ENCODE measurements at places on chromosomes 5 and 9. TPM values are rescaled to one million over a fixed set of nuclear protein-coding genes. Genes with fewer than 3 reads are reported as not detected.

RPS14 gene
- polyA plus RNA-seq, result 2,882 TPM

DNA sequence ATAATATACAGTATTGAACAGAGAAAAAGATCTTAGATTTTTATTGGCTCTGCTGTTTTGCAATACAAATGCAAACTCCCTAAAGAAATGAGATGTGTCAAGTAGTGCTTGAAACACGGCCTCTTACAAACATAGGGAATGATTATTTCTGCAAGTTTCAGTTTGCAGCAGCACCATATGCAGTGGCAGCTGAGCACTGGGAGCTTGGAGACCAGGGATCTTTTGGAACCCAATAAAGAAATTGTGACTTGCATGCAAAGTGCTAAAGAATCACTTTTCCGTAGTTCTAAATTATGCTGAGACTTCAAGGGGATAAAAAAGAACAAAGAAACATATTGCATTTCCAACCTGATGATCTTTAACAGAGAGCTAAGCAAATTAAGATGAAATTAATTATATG lies 674.6 kb upstream of the ZNF608 start:
- H3K27ac ChIP-seq, result no peak overlapping the region
- no peak overlapping the region for H3K4me3 ChIP-seq
- no peaks in the 10 kb centered on the region for H3K27me3 ChIP-seq

- no peak overlapping the region for H3K27ac ChIP-seq
- H3K36me3 ChIP-seq, result no peaks in the 10 kb centered on the region
- DNase-seq, result no peak
- peaks cover 3% of the 10 kb centered on the region for H3K4me1 ChIP-seq
Measured at GRCh38 chr5:75335486-75335885, 1.5 kb upstream of the HMGCR start.

DNA sequence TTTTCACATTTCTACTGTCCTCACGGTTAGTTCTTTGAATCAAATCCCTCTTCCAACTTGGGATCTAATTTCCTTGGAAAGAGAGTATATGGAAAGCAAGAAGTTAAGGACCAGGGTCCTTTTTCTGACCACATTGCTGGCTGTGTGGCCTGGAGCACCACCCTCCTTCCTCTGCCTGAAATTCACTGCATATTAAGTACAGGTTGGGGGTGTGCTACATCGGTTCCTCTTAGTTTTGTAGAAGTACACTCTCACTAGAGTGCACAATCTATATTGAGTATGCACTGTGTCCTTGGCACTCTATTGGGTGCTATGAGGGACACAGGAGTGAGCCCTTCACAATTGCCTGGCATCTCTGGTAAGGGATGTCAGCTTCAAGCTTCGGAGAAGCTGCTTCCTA lies 53.8 kb upstream of the KLF9 start:
- no peaks in the 10 kb centered on the region for H3K4me1 ChIP-seq
- no peak for DNase-seq
- H3K27me3 ChIP-seq, result no peaks in the 10 kb centered on the region

DNA sequence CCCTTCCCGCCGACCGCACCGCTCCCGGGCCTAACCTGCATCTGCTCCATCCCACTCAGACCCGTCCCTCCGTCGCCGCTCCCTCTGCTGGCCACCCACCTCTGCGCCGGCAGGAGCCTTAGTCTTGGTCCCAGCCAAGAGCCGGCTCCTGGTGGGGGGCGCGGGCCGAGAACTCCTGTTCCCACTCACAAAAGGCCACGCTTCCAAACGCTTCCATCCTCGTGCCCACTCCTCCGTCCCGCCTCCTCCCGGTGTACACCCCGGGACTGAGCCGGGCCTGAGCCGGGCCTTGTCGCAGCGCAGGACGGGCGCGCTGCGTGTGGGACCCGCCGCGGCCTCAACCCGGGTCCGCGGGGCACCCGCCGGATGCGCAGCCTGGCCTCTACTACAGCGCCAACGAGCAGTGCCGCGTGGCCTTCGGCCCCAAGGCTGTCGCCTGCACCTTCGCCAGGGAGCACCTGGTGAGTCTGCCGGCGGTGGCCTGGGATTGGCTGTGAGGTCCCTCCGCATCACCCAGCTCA lies 7.5 kb downstream of the ADAMTS13 start:
- H3K27me3 ChIP-seq, result peaks cover 22% of the 10 kb centered on the region
- no peak overlapping the region for H3K27ac ChIP-seq
- no peaks in the 10 kb centered on the region for H3K36me3 ChIP-seq
- peaks cover 5% of the 10 kb centered on the region for H3K4me1 ChIP-seq
- H3K4me3 ChIP-seq, result no peak overlapping the region

DNA sequence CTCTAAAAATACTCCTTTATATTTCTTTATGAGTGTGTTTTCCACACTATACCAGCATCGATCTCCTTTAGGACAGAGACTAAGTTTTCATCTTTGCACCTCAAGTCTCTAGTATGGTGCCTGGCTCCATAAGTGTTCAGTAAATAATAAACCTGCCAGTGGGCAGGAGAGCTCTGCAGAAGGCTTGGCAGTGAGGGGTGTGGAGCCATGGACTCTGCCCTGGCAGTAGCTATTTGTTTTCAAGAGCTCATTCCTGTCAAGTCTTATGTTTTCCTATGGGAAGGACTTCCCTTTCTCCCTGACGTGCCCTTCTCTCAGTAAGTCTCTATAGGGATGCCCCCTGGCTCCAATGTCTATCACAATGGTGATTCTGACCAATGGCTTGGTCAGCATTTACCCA lies 252.2 kb downstream of the PIK3R1 start:
- no peak overlapping the region for H3K27ac ChIP-seq
- DNase-seq, result no peak
- H3K4me3 ChIP-seq, result no peak overlapping the region
- H3K4me1 ChIP-seq, result peaks cover 6% of the 10 kb centered on the region
- no peaks in the 10 kb centered on the region for H3K36me3 ChIP-seq
- no peaks in the 10 kb centered on the region for H3K27me3 ChIP-seq

AHRR gene
- 1.7 TPM for polyA plus RNA-seq

IL9 gene
- polyA plus RNA-seq, result not detected

CARTPT gene
- not detected for polyA plus RNA-seq

FST gene
- polyA plus RNA-seq, result 33.9 TPM

GNA14 gene
- 3.4 TPM for polyA plus RNA-seq

- no peak overlapping the region for H3K4me3 ChIP-seq
- no peaks in the 10 kb centered on the region for H3K4me1 ChIP-seq
- peaks cover 2% of the 10 kb centered on the region for H3K27me3 ChIP-seq
- DNase-seq, result no peak
Measured at GRCh38 chr9:85484235-85484634, 257.5 kb downstream of the AGTPBP1 start.

GRCh38 chr5:160674901-160675300 lies 177.1 kb downstream of the ATP10B start:
- H3K27me3 ChIP-seq, result no peaks in the 10 kb centered on the region
- H3K36me3 ChIP-seq, result no peaks in the 10 kb centered on the region
- H3K4me3 ChIP-seq, result no peak overlapping the region
- H3K27ac ChIP-seq, result no peak overlapping the region

- H3K4me3 ChIP-seq, result no peak overlapping the region
- peaks cover 17% of the 10 kb centered on the region for H3K4me1 ChIP-seq
- H3K36me3 ChIP-seq, result no peaks in the 10 kb centered on the region
- peak overlapping the region; percentile 7 for H3K27ac ChIP-seq
Measured at GRCh38 chr5:73136055-73136562, 15.7 kb downstream of the TMEM171 start.

- peak overlapping the region; percentile 69 for H3K27ac ChIP-seq
- H3K4me1 ChIP-seq, result peaks cover 17% of the 10 kb centered on the region
- peak; percentile 80 for DNase-seq
- H3K36me3 ChIP-seq, result peaks cover 22% of the 10 kb centered on the region
Measured at GRCh38 chr9:128192601-128193371, 1.4 kb upstream of the CIZ1 start.

- no peaks in the 10 kb centered on the region for H3K36me3 ChIP-seq
- peaks cover 10% of the 10 kb centered on the region for H3K27me3 ChIP-seq
- H3K4me1 ChIP-seq, result peaks cover 30% of the 10 kb centered on the region
- no peak overlapping the region for H3K4me3 ChIP-seq
- DNase-seq, result peak; percentile 97
- H3K27ac ChIP-seq, result peak overlapping the region; percentile 85
Measured at GRCh38 chr9:134492281-134492691, 149.3 kb upstream of the COL5A1 start.

DNA sequence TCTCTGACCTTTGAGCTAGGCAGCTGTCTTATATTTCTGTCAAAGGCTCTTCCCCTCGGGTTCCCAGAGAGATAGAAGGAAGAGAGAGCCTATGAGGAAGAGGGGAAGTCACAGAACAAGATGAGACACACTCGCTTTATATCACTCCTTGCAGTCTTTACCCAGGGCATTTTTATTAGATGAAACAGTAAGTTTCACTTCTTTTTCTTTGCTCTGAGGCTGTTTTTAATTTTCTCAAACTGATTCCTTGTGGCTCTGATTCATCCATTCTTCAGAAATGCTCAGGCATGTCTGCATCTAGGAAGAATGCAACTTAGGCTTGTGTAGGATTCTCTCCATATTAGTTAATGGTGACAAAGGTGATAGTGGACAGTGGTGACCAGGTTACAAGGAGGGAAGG lies 132.9 kb upstream of the CHD1 start:
- no peaks in the 10 kb centered on the region for H3K36me3 ChIP-seq
- no peak overlapping the region for H3K27ac ChIP-seq
- H3K27me3 ChIP-seq, result no peaks in the 10 kb centered on the region
- H3K4me1 ChIP-seq, result no peaks in the 10 kb centered on the region

TAF11L2 gene
- not detected for polyA plus RNA-seq

PCDHA9 gene
- not detected for polyA plus RNA-seq

- no peaks in the 10 kb centered on the region for H3K27me3 ChIP-seq
- DNase-seq, result no peak
- H3K27ac ChIP-seq, result no peak overlapping the region
- H3K36me3 ChIP-seq, result no peaks in the 10 kb centered on the region
- H3K4me3 ChIP-seq, result no peak overlapping the region
Measured at GRCh38 chr5:142561486-142562097, 124.3 kb downstream of the FGF1 start.

GRCh38 chr5:2149195-2149539 lies 266.4 kb upstream of the IRX4 start:
- H3K4me1 ChIP-seq, result no peaks in the 10 kb centered on the region
- no peaks in the 10 kb centered on the region for H3K36me3 ChIP-seq
- no peak overlapping the region for H3K4me3 ChIP-seq
- no peak overlapping the region for H3K27ac ChIP-seq
- H3K27me3 ChIP-seq, result peaks cover 7% of the 10 kb centered on the region

DNA sequence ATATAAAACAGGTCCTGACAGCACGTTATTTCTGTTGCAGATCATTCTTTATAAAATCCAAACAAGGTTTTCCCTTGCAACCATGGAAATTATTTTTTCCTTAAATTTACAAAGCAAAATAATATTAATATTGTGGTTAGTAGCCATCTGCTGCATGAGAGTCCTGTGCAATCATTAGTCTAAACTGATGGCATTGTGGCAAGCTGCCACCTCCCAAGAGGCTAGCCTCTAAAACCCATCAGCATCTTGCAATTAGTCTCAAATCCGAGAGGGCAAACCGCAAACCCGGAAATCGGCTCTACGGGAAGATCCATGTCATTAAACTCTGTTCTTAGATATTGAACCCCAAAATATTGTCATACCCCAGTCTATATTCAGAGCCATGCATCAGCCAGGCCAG lies 11.3 kb upstream of the CDH6 start:
- no peak overlapping the region for H3K4me3 ChIP-seq
- no peak overlapping the region for H3K27ac ChIP-seq
- no peak for DNase-seq
- no peaks in the 10 kb centered on the region for H3K4me1 ChIP-seq
- no peaks in the 10 kb centered on the region for H3K36me3 ChIP-seq
- no peaks in the 10 kb centered on the region for H3K27me3 ChIP-seq

DNA sequence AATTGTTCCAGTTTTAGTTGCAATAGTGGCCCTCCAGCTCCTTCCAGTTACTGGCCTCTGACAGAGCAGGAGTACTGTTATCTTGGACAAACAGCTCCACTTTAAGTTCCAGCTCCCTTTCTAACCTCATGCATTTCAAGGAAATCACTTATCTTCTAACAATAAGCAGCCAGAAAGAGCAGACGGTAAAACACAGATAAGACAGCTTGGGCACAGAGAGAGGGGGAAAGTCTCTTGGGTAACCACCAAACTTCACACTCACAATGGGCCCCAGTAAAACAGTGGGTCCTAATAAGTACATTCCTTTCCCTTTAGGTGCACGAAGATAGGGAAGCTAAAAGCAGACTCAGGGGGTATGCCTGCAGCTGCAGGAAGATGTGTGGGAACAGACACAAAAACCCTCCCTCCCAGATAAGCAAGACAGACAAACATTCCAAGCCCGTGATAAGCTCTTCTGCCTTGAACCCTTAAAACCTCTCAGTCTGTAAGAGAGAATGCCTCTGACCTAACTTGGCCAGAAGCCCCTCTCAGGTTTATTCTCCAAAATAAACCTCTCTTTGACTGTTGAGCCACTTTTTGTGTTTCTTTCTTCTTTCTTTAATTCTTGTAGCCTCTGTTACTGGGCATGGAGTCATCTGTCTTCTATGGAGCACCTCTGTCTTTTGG lies 30.8 kb downstream of the OR1J1 start:
- H3K4me3 ChIP-seq, result no peak overlapping the region
- H3K27ac ChIP-seq, result no peak overlapping the region
- H3K4me1 ChIP-seq, result no peaks in the 10 kb centered on the region

SLC46A2 gene
- polyA plus RNA-seq, result not detected

DNA sequence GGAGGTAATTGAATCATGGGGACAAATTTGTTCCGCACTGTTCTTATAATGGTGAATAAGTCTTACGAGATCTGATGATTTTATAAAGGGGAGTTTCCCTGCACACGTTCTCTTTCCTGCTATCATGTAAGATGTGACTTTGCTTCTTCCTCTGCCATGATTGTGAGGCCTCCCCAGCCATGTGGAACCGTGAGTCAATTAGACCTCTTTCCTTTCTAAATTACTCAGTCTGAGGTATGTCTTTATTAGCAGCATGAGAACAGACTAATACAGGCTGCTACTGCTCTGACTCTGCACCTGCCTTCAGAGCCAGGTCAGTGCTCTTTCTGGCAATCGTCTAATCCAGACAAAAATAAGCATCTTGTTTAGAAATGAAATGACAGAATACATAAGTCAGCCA lies 479.2 kb upstream of the TUSC1 start:
- no peak for DNase-seq
- no peaks in the 10 kb centered on the region for H3K4me1 ChIP-seq
- no peaks in the 10 kb centered on the region for H3K27me3 ChIP-seq
- no peaks in the 10 kb centered on the region for H3K36me3 ChIP-seq
- H3K4me3 ChIP-seq, result no peak overlapping the region

ITK gene
- polyA plus RNA-seq, result 0.11 TPM

DNA sequence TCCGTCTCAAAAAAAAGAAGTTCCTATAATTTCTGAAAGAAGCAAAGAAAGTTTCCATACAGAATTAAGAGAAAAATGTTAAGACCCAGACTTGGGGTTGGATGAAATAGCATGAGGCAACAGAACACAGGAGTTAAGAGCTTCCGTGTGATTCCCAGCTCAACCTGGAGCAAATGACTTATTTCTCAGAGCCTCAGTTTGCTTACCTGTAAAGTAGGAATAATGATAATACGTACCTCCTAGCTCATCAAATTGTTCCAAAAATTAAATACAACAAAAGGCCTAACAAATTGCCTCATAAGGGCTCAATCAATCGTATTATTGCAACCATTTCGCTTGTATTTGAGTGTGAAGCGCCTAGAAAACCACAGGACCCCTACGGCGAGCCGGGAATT lies 600 bp upstream of the GPR107 start:
- peak overlapping the region; percentile 91 for H3K27ac ChIP-seq
- peak overlapping the region; percentile 98 for H3K4me3 ChIP-seq
- H3K36me3 ChIP-seq, result peaks cover 2% of the 10 kb centered on the region
- no peaks in the 10 kb centered on the region for H3K27me3 ChIP-seq

SHB gene
- polyA plus RNA-seq, result 5.9 TPM

FLT4 gene
- 5.4 TPM for polyA plus RNA-seq

Data from muscle of leg (tissue), 16 donors.